ENCODE measurements at places on chromosomes 4 and X.

GRCh38 chr4:61468024-61468720 is 268.0 kb downstream of the ADGRL3 start:
- peak; percentile 93 for DNase-seq

DNA sequence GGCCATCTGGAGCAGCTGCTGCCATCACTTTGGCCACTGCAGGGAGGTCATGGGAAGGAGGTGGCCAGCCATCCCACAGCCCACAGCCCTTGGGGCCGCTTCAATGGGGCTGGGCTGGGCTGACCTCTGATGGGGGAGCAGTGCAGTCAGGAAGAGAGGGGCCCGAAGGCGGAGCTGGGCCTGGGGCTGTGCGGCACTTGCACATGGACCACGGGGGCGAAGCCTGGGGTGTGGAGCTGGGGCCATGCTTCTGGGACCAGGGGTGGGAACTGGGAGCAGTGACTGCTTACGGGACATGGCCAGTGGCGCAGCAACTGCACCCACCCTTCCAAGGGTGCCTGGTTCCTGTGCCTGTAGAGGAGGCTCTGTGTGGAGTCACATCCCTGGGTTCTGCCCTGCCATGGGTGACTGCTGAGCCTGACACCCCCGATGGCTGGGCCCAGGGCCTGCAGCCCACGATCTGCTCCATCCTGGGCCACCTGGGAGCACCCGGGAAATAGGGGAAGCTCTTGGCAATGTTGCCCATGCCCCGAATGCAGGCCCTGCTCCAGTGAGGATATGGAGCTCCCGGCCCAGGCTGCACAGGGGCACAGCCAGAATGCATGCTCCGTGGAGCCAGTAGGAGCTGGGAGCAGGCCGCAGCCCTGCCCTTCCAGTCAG is 22.4 kb upstream of the SULT1B1 start:
- DNase-seq, result no peak

DNA sequence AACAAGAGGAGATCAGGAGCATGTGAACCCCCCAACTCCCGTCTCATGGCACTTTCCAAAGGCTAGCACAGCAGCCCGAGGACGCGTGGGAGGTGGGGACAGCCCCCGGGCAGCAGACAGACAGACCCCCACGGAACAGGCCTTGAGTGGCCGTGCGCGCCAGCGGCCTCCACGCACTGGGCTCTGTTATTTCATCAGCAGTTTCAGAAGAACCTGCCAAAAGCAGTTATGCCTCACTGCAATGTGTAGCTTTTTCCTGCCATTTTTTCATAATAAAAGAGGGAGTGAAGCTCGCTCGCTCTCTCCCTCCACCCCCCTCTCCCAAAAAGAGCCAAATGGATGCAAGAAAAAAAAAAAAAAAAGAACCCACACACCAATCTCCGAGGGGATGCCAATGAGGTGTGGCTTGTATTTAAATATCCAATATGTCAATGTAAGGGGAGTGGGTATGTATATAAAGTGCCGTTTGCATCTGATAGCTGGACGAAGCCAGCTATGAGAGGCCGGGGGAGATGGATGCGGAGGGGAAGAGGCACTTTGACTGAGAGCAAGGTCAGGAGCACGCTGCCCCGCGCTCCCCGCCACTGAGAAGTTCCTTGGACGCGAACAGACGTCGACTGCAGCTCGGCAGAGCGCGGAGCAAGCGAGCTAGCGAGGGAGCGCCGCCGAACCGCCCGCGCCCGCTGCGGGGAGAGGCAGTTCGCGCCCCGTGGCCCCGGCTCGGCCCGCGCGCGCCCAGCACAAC is at the start of gene FGF16:
FGF16 (plus strand) TSS at position 482 of the 745 bp plus-strand sequence. CDS start 286 bp downstream, outside the sequence.
- no peak for DNase-seq

- no peak for DNase-seq
Measured at GRCh38 chr4:8028884-8029568, 89.4 kb upstream of the AFAP1 start.

DNA sequence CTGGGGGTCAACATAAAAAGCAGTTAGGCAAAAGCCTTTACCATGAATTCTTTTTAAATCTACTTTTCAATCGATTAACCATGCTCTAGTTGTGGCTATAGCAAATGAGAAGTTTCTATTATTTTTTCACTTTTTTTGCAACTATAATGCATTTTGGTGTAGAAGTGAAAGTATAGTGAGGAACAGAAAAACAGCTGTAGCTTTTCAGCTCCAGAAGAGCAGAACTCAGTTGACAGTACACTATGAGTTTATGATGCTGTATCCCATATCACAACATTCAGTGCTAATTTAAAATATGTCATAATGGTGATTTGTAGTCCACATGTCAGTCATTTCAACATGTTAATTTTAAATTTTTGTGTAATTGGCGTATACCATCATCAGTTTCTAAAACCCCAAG is 8.7 kb upstream of the MUC7 start:
- no peak for DNase-seq

- no peak for DNase-seq
Measured at GRCh38 chr4:109798866-109799265, 2.9 kb downstream of the CFI start.

DNA sequence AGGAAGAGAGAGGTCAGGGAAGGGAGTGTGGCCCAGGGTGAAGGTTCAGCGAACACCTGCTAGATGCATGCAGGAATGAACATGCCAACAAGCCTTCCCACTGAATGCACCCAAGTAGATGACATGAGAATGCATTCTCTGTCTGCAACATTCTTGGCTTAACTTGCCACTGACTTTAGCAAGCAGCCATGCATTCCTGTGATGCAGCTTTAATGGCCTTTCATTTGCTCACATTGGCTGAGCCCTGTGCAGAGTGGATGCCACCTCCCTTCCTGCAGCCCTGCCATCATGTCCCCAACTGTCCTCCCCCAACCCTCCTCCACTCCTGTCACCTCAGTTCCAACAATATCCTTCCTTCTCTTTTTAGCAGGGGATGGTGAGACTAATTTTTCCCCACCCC is 25.3 kb upstream of the MTNR1A start:
- DNase-seq, result no peak

GRCh38 chrX:123436512-123437136 is 252.5 kb downstream of the GRIA3 start:
- DNase-seq, result no peak

DNA sequence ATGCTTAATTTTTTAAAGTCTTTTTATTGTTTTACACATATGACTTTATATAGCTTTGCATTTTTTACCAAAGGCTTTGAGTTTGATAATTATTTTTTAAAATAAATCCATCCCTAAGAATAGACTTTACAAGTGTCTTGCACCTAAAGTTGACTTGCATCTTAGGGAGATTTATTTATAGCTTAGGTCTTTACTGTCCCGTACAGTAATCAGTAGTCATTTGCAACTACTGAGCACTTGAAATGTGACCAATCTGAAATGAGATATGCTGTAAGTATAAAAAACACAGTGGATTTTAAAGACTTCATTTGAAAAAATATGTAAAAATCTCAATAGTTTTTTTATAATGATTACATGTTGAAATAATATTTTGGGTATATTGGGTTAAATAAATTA is 19.2 kb downstream of the TBC1D1 start:
- no peak for DNase-seq

GRCh38 chrX:13646154-13646549 is 6.8 kb upstream of the TCEANC start:
- peak; percentile 77 for DNase-seq

GRCh38 chr4:145446184-145446583 is 35.5 kb upstream of the SMAD1 start:
- no peak for DNase-seq

DNA sequence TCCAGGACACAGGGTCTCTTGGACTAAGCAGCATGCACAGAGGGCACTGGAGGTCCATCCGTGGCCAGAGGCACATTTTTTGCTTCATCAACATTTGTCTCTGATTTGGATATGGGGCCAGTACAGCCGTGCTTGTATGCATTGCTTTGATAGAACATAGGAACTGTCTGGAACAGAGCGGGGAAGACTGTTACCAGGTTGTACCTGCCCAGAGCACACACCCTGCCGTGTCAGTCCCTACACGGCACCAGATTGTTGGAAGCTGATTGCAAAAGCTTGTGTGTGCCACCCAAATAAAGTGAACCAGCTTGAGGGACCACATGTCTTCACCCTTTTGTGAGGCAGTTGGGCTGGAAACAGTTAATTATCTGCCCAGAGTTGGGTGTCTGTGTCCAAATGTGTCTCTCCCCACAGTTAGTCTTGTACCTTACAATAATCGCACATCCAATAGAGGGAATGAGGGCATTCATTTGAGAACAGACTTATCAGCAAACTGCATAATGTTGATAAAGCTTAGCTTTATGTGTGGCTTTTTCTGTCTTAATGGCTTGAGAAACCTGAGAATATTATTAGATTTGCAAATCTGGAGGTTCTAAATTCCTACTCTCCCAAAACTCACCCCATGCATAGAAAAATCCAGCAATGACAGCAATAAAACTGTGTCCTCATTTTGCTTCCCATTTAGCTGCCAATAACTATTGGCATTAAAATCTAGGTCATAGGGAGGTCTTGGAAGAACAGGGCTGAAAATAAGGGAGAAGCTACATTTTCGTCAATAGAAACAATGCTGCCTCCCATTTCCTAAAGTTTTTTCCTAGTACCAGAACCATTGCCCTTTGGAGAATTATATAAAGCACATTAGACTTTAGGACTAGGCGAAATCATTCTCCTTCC is 21.2 kb downstream of the KLF3 start:
- no peak for DNase-seq

DNA sequence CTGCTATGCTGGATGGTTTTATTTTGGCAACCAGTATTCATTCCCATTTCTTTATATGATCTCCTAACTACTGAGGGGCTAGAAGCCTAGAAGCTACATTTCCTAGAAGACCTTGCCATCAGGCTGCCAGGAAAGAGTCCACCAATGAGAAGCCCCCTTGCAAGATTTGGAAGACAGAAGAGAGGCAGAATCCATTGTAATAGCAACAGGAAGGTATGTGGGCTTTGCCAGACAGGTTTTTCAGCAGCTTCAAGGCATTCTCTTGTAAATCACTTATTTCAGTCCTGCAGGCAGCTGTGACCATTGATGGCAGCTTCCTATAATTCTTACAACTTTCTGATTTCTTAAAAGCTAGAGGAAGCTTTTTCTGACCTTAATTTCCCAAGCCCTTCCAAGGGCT is 148.3 kb upstream of the NHS start:
- no peak for DNase-seq

GRCh38 chrX:153928846-153929245 is 2.8 kb upstream of the ARHGAP4 start:
- no peak for DNase-seq

DNA sequence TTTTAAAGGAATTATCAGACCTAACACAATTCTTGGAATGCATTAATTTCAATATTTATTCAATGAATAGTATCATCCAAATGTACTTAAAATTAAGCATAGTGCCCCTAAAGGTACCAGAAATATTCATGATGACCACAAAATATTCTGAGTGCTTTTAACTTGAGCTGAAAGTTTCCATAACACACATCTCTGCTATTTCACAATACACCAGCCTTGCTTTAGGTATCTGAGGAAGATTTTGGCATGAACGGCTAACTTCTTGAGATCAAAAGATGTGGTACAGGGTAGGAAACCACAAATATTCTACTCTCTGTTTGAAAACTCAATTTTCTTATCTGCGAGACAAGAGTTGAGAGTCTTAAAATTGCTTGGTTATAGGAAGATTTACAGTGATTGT is 538.3 kb upstream of the PCDH7 start:
- DNase-seq, result no peak

All from MCF 10A (cell line).